ENCODE measurements at places on chromosomes 3 and 15.

DNA sequence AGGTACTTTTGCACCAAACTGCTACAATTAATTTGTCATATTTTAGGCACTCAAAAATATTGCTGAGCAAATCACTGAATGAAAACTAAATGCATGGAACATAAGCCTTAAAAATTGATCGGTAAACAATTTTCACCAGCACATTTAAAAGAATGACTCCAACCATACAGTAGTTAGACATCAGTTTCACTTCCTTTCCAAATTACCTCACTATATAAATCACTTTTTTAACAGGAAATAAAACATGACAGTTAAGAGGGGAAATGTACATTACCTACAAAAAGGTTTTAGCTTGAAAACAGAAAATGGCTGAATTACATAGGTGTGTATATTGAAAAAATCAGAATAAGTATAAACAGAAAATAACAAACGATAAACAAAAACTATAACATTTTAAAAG is 108.4 kb downstream of the SERPINI1 start:
- no peak for DNase-seq

DNA sequence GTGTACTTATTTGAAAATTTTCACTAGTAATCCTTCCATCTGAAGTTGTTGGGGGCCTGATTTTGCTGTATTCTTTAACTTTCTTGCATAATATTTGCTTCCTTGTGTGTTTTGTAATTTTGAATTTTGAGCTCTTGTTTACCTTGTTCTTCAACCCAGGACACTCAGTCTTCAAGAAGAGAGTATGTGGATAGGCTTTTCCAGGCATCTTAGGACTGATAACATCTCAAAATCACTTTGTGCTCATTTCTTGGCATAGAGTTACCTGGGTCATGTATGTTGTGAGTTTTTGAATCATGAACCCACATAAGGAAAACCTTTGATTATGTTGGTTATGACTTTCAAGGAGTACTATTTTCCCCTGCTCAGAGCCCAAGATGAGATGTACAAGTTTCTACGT is 13.4 kb downstream of the BTD start:
- DNase-seq = no peak

- DNase-seq = no peak
Measured at GRCh38 chr15:54064365-54064764, 86.1 kb downstream of the UNC13C start.

GRCh38 chr15:32035285-32035684 is 5.0 kb downstream of the CHRNA7 start:
- no peak for DNase-seq

GRCh38 chr15:87731630-87732029 is 524.9 kb downstream of the NTRK3 start:
- no peak for DNase-seq

GRCh38 chr3:159654183-159655134 is 334.2 kb upstream of the IL12A start:
- DNase-seq = no peak

DNA sequence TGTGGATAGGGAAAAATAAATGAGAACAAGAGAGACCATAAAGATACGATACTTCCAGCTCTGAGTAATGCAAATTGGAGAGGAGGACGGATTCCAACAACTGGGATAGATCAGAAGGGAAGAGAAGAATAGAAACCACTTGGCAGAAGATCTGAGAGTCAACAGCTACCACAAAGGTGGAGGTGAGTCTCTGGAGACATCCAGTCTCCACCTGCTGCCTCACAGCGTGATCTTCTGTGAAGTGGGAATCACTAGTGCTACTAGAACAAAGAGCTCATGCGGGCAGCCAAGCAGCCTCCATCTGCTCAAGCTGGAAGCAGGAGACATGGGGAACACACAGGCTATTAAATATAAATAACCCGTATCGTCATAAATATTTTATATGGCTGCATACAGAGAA is 558.5 kb upstream of the CFAP20DC start:
- no peak for DNase-seq

GRCh38 chr3:153744889-153745288 is 376.3 kb upstream of the ARHGEF26 start:
- DNase-seq = no peak

DNA sequence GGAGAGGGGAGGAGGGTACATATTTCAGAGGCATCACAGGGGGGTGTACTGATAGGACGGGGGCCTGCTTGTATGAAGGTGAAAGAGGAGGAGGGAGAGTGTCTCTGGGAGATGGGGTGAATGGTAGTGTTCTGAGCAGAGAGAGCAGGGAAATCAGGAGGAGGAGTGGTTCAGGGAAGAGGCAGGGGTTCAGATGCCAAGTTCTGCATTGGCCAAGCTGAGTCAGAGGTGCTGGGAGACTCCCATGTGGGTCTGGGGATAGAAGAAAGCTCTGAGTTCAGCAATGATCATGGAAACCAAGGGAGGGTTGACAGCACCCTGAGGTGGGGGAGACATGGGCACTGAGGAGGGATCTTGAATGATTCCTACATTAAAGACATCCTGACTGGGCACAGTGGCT is 3.0 kb downstream of the CYP8B1 start:
- DNase-seq = no peak

- no peak for DNase-seq
Measured at GRCh38 chr3:172177046-172177445, 137.7 kb downstream of the FNDC3B start.

DNA sequence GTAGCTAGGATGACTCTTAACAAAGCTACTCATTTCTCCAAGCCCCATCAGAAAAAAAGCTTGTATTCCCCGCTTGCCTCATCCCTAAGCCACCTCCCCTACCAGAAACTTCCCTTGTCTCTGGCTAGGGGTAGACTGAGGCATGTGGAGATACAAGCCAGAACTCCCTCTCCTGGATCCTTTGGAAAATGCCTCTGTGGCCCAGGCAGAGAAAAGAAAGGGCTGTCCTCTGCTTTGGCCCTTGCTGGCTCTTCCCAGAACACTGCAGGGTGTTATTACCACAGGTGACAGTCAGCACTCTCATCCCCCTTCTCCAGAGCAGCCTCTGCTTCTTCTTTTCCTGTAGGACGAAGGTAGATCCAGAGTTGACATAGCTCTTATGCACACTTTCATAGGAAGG is 15.2 kb downstream of the RMDN3 start:
- no peak for DNase-seq
